PC-9 (cell line): ENCODE measurements at places on chromosomes 1 and 21.

DNA sequence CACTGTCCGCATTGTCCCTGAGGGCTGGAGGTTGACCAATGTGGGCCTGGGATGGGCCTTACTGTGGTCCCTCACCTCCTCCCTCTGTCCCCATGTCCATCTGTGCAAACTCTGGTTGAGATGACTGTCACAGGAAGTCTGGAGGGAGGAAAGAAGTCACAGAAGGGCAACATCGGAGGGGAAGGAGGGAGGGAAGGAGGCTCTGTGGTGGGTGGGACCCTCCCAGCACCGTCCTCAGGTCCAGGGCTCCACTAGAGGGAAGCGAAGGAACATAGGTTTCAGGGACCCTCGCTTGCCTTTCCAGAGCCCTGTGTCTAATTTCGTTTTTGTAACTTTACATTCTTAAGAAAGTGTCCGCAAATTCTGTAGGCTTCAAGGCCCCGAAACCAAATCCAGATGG, 111.3 kb upstream of the SLC44A3 start:
- no peak for DNase-seq
- H3K36me3 ChIP-seq: no peaks in the 10 kb centered on the region
- H3K4me3 ChIP-seq: no peak overlapping the region
- no peaks in the 10 kb centered on the region for H3K27me3 ChIP-seq
- H3K27ac ChIP-seq: no peak overlapping the region

DNA sequence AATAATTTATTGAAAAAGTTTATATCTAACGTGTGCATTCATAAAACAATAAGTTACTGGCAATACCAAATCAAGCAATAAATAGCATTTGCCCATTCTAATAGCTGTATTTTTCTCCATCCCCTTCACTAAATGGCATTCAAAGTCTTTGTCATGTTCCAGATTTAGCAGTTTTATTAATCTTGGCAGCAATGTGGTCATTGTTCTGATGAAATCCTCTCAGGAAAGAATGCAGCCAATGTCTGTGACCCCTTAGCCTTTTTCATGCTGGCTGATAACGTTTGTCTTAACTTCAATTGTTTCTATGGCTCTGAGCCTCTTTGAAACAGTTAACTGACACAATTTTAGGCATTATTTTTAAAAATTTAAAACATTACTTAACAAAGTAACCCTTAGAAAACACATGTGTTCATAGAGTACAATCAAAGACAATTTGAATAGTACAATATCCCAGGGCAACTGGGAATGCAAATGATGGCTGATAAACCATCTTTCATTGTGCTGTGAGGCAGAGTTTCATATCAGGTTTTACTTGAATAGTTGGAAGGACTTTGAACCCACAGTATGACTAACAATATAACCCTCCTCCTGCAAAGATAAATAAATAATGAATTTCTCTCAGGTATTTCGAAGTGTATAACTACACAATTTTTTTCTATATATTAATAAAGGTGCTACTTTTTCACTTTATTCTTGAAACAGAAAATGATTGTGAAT, 217.5 kb downstream of the LRRIQ3 start:
- DNase-seq: no peak
- H3K4me3 ChIP-seq: no peak overlapping the region
- H3K4me1 ChIP-seq: no peaks in the 10 kb centered on the region
- no peak overlapping the region for H3K27ac ChIP-seq

GRCh38 chr21:42632336-42632751, 21.1 kb upstream of the PDE9A start:
- no peak overlapping the region for H3K4me3 ChIP-seq
- no peak for DNase-seq
- H3K27ac ChIP-seq: no peak overlapping the region

DNA sequence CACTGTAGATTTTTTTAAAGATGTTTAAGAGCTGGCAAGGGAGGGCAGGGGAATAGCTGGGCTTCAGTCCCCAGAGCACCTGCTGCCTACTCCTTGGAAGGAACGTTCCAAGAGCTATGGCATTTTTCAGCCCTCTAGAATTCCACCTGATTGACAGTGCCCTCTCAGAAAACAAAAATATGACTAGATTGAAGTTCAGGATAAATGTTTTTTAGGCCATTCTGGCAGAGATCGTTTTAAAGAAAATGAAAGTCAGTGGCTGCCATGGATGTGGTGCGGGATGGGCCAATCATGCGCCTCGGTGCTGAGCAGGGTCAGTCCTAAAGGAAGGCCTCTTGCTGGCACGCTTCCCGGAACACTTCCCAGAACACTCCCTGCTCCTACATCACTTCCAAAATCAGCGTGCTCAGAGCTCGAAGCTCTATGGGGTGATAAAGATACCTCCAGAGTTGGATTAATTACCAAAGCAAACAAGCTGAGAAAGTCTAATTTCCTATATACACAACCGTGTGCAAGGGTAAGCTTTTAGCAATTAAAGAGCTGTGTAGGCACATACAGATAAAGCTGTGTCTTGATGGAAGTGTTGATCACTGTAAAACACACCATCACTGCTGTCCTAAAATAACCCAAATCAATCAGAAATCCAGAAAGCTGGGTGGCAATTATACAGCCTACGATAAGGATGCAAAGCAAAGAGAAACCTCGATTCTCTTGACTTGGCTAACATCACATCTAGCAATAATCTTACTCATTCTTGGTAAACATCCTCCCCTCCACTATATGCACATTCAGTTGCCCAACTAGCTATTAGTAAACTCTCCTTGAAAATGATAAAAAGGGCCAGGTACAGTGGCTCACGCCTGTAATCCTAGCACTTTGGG, 34.6 kb downstream of the TGFBR3 start:
- no peaks in the 10 kb centered on the region for H3K36me3 ChIP-seq
- peak overlapping the region; percentile 20; the same call in 1 of the 2 replicates for H3K4me3 ChIP-seq
- no peak for DNase-seq
- H3K27ac ChIP-seq: peak overlapping the region; percentile 57
- H3K27me3 ChIP-seq: no peaks in the 10 kb centered on the region
- peaks cover 34% of the 10 kb centered on the region for H3K4me1 ChIP-seq

GRCh38 chr1:1597275-1597930, 2.5 kb downstream of the FNDC10 start:
- no peak for DNase-seq
- no peak overlapping the region for H3K4me3 ChIP-seq
- H3K27me3 ChIP-seq: peaks cover 18% of the 10 kb centered on the region; the same call in 1 of the 2 replicates

- no peak overlapping the region for H3K4me3 ChIP-seq
- no peaks in the 10 kb centered on the region; the same call in 1 of the 2 replicates for H3K36me3 ChIP-seq
- H3K27ac ChIP-seq: no peak overlapping the region
- no peaks in the 10 kb centered on the region for H3K4me1 ChIP-seq
- no peak for DNase-seq
- no peaks in the 10 kb centered on the region for H3K27me3 ChIP-seq
Observed at GRCh38 chr1:12245116-12245515, 15.3 kb downstream of the VPS13D start.

- no peaks in the 10 kb centered on the region for H3K36me3 ChIP-seq
- no peak overlapping the region for H3K4me3 ChIP-seq
- no peak for DNase-seq
- H3K4me1 ChIP-seq: no peaks in the 10 kb centered on the region
Observed at GRCh38 chr1:185668013-185668412, 66.2 kb upstream of the HMCN1 start.

- H3K36me3 ChIP-seq: no peaks in the 10 kb centered on the region
- no peaks in the 10 kb centered on the region for H3K27me3 ChIP-seq
- H3K4me3 ChIP-seq: no peak overlapping the region
- H3K27ac ChIP-seq: no peak overlapping the region
- H3K4me1 ChIP-seq: peaks cover 8% of the 10 kb centered on the region; the same call in 1 of the 2 replicates
Observed at GRCh38 chr1:35036621-35037020, 4.9 kb upstream of the ZMYM6 start.

DNA sequence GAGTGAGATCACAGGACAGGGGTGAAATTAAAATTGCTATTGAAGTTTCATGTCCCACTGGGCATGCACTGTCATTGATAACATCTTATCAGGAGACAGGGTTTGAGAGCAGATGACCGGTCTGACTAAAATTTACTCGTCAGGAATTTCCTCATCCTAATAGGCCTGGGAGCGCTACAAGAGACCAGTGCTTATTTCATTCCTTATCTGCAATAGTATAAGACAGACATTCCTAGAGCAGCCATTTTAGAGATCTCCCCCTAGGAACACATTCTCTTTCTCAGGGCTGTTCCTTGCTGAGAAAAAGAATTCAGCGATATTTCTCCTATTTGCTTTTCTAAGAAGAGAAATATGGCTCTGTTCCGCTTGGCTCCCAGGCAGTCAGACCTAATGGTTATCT, 181.4 kb upstream of the ETV3 start:
- DNase-seq: no peak
- no peaks in the 10 kb centered on the region for H3K36me3 ChIP-seq
- no peak overlapping the region for H3K4me3 ChIP-seq
- H3K4me1 ChIP-seq: no peaks in the 10 kb centered on the region
- peaks cover 15% of the 10 kb centered on the region for H3K27me3 ChIP-seq

DNA sequence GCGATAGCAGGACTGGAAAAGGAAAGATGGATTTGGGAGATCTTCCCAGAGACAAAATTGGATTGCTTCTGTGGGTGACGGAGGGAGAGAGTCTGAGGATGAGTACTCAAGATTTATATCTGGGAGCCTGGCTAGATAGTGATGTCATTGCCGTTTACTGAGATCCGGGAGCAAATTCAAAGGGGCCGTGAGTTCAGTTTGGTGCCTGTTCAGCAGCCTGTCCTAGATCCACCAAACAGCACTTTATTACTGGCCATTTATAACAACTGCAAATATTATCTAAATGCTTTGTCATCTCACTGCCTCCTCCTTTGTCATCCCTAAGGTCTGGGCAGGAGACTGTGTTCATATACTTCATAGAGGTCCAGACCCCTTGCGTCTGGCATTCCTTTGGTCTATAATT, 29.2 kb downstream of the MAPKAPK2 start:
- H3K4me3 ChIP-seq: no peak overlapping the region
- H3K4me1 ChIP-seq: peaks cover 80% of the 10 kb centered on the region
- H3K27ac ChIP-seq: peak overlapping the region; percentile 72
- no peaks in the 10 kb centered on the region for H3K27me3 ChIP-seq
- no peak for DNase-seq

DNA sequence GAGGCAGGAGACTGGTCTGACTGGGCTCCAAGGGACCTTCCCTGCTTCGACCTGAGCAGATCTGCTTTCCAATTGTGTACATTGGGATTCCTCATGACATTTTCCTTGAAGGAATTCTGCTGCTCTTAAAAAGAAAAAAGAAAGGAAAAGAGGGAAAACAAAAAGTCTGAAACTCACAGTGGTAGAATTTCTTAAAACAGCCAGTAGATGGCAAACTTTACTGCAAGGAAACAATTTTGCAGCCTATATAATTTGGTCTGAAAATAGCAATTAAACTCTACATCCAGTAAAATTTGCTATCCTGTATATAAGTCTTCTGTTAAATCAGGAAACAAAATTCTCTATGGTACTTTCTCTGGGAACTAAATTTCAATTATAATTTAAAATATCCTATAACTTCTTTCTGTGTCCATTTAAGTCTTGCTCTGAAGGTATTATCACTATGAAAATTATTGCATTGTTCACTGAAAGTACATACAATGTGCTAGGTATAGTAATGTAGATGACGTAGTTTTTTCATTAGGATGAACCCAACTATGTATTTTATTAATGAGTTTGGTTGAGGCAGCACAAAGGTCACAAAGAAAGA, 59.8 kb downstream of the CRB1 start:
- no peaks in the 10 kb centered on the region for H3K27me3 ChIP-seq
- H3K4me1 ChIP-seq: no peaks in the 10 kb centered on the region
- H3K27ac ChIP-seq: no peak overlapping the region
- no peaks in the 10 kb centered on the region for H3K36me3 ChIP-seq

GRCh38 chr1:174367892-174368291, 79.9 kb upstream of the GPR52 start:
- no peak for DNase-seq
- no peaks in the 10 kb centered on the region for H3K27me3 ChIP-seq
- no peaks in the 10 kb centered on the region for H3K4me1 ChIP-seq
- no peak overlapping the region for H3K4me3 ChIP-seq
- H3K36me3 ChIP-seq: no peaks in the 10 kb centered on the region
- no peak overlapping the region for H3K27ac ChIP-seq

DNA sequence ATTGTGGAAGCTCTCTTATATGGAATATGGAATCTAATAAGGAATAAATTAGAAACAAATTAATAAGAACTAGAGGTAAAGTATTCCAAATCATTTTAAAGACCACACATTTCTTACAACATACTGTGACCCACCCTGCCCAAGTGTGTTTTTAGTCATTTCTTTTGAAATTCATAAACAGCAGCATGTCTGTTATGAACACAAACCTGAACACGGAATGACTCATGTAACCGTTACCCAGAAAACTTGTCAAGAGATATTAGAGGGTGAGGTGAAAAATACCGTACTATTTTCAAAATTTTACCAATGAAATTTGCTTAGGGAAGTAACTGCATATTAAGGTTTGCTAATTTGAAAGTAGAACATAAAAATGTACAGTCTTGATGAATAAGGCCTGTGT, 48.4 kb downstream of the SNX7 start:
- H3K27me3 ChIP-seq: no peaks in the 10 kb centered on the region
- DNase-seq: no peak
- H3K36me3 ChIP-seq: no peaks in the 10 kb centered on the region
- no peaks in the 10 kb centered on the region for H3K4me1 ChIP-seq

DNA sequence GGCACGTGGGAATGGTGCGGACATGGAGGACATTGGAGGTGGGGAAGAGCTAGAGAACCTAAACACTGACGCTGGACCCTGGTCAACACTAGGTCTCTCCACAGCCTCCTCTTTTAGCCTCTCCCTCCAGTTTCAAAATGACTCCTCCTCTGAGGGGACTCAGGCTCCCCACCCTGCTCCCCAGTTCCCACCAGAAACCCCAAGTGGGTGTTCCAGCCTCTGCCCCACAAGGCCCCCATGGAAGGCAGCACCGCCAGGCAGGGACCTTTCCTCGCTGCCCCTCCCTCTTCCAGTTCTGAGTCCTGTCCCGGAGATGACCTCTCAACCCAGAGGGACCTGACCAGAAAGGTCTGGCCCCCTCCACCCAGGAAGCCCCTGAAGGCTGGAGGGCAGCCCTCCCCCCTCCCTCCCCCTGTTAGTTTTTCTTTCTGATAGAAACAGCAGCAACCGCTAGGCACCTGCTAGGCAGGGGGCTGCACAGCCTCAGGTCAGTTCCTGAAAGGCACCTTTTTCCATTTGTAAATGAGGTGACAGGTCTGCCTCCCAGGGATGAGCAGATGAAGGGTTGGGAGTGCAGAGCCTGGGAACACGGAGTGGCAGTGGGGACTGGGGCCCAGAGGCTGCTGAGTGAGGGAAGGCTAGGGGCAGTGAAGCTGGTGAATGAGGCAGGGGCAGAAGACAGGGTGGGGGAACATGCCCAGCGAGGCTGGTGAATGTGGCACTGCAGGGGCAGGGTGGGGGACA, 9.3 kb upstream of the ITGB2 start:
- no peak for DNase-seq
- H3K4me1 ChIP-seq: peaks cover 57% of the 10 kb centered on the region
- no peak overlapping the region for H3K27ac ChIP-seq
